Activated naive CD8-positive, alpha-beta T cell treated with anti-CD3 and anti-CD28 coated beads, Interleukin-2, amount 50 U/mL, for 24 hours (primary cell): ENCODE measurements at places on chromosomes 6 and 20.

DNA sequence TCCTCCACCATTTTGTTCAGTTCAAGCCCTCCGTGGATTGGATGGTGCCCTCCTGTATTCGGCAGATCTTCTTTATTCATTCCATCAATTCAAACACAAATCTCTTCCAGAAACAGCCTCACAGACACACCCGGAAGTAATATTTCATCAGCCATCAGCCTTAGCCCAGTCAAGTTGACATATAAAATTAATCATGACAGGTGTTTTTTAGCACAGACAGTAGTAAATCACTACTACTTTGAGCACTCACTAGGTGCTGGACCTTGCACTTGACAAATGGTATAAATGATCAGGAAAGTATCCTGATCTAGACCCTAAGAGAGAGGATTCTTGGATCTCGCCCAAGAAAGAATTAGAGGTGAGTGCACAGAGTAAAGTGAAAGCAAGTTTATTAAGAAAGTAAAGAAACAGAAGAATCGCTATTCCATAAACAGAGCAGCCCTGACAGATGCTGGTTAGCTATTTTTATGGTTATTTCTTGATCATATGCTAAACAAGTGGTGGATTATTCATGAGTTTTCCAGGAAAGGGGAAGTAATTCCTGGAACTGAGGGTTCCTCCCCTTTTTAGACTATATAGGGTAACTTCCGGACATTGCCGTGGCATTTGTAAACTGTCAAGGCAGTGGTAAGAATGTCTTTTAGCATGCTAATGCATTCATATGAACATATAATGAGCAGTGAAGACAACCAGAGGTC is 194.6 kb upstream of the LAMP5 start:
- H3K27me3 ChIP-seq = no peaks in the 10 kb centered on the region
- no peak overlapping the region for H3K27ac ChIP-seq
- peaks cover 8% of the 10 kb centered on the region for H3K4me1 ChIP-seq
- DNase-seq = no peak
- H3K36me3 ChIP-seq = no peaks in the 10 kb centered on the region
- no peak overlapping the region for H3K4me3 ChIP-seq

- H3K4me3 ChIP-seq = no peak overlapping the region
- H3K36me3 ChIP-seq = no peaks in the 10 kb centered on the region
- no peak overlapping the region for H3K27ac ChIP-seq
- no peak for DNase-seq
- no peaks in the 10 kb centered on the region for H3K27me3 ChIP-seq
These were observed 660.2 kb upstream of the ADGRB3 start for GRCh38 chr6:67974931-67975330.

- peaks cover 5% of the 10 kb centered on the region for H3K36me3 ChIP-seq
- no peak for DNase-seq
- H3K4me1 ChIP-seq = peaks cover 30% of the 10 kb centered on the region
- H3K27me3 ChIP-seq = no peaks in the 10 kb centered on the region
- H3K27ac ChIP-seq = peak overlapping the region; percentile 82
These were observed 31.3 kb downstream of the NSFL1C start for GRCh38 chr20:1435337-1435699.

DNA sequence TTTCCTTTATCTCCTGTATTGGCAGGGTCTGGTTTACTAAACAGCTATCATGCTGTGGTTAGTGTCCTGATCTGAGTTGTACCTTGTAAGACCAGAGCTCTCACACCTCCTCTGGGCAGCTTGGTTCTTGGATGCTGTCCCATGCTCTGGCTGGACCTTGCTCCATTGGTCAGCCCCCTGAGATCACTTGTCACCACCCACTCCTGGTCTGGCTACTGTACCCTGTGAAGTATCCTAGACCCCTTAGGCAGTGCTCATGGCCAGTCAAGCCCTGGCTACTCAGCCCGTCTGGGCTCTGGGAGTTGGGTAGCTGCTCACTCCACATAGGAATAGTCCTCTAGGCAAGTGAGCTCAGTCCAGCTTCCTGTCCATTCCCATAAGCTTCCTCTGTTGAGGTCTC is 31.1 kb downstream of the ADGRF4 start:
- H3K4me3 ChIP-seq = no peak overlapping the region
- DNase-seq = no peak
- no peaks in the 10 kb centered on the region for H3K27me3 ChIP-seq
- H3K4me1 ChIP-seq = peaks cover 6% of the 10 kb centered on the region
- no peak overlapping the region for H3K27ac ChIP-seq

- no peak for DNase-seq
- H3K4me3 ChIP-seq = peak overlapping the region; percentile 13
- H3K36me3 ChIP-seq = no peaks in the 10 kb centered on the region
- H3K4me1 ChIP-seq = peaks cover 3% of the 10 kb centered on the region
- H3K27me3 ChIP-seq = peaks cover 53% of the 10 kb centered on the region
- H3K27ac ChIP-seq = no peak overlapping the region
These were observed 30.3 kb upstream of the AFDN start for GRCh38 chr6:167796192-167796981.

- no peak overlapping the region for H3K27ac ChIP-seq
- no peaks in the 10 kb centered on the region for H3K27me3 ChIP-seq
- no peak overlapping the region for H3K4me3 ChIP-seq
- peaks cover 19% of the 10 kb centered on the region for H3K4me1 ChIP-seq
- H3K36me3 ChIP-seq = peaks cover 28% of the 10 kb centered on the region
These were observed 3.7 kb downstream of the MANEA start for GRCh38 chr6:95581073-95581472.

GRCh38 chr6:50097966-50098640 is 48.4 kb upstream of the DEFB112 start:
- no peak overlapping the region for H3K4me3 ChIP-seq
- no peaks in the 10 kb centered on the region for H3K36me3 ChIP-seq
- no peak overlapping the region for H3K27ac ChIP-seq
- no peak for DNase-seq
- H3K27me3 ChIP-seq = no peaks in the 10 kb centered on the region

GRCh38 chr20:58658760-58659159 is 7.7 kb downstream of the STX16 start:
- peaks cover 32% of the 10 kb centered on the region for H3K36me3 ChIP-seq
- peak overlapping the region; percentile 53 for H3K4me3 ChIP-seq
- H3K4me1 ChIP-seq = peaks cover 85% of the 10 kb centered on the region
- H3K27me3 ChIP-seq = no peaks in the 10 kb centered on the region
- H3K27ac ChIP-seq = peak overlapping the region; percentile 86

DNA sequence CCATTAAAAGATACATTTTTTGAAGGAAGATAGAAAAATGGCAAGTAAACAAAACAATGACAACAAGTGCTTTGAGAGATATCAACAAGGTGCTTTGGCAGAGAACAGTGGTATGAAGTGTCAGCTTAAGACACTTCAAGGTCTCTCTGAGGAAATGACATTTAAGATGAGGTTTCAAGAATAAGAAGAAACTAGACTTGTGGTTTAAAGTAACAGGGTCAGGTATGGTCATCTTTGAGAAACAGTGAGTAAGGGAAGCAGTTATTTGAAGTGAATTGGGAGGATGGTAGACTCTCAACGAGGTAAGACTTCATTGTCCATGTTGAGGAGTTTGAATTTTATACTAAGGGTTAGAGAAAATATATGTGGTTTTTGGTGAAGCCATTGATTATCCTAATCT is 77.8 kb downstream of the SYCP2L start:
- H3K36me3 ChIP-seq = no peaks in the 10 kb centered on the region
- no peak overlapping the region for H3K27ac ChIP-seq
- H3K27me3 ChIP-seq = peaks cover 10% of the 10 kb centered on the region
- H3K4me3 ChIP-seq = no peak overlapping the region

- H3K4me1 ChIP-seq = no peaks in the 10 kb centered on the region
- no peak for DNase-seq
- no peak overlapping the region for H3K4me3 ChIP-seq
- no peaks in the 10 kb centered on the region for H3K36me3 ChIP-seq
These were observed 115.6 kb upstream of the FAM83B start for GRCh38 chr6:54730767-54731630.

- no peak for DNase-seq
- H3K36me3 ChIP-seq = no peaks in the 10 kb centered on the region
- no peak overlapping the region for H3K4me3 ChIP-seq
- peaks cover 39% of the 10 kb centered on the region for H3K4me1 ChIP-seq
These were observed 27.8 kb upstream of the PIM1 start for GRCh38 chr6:37142050-37142614.

GRCh38 chr6:89951574-89952104 is 57.4 kb downstream of the GJA10 start:
- peaks cover 78% of the 10 kb centered on the region for H3K4me1 ChIP-seq
- no peak overlapping the region for H3K4me3 ChIP-seq
- H3K36me3 ChIP-seq = peaks cover 76% of the 10 kb centered on the region
- DNase-seq = no peak

DNA sequence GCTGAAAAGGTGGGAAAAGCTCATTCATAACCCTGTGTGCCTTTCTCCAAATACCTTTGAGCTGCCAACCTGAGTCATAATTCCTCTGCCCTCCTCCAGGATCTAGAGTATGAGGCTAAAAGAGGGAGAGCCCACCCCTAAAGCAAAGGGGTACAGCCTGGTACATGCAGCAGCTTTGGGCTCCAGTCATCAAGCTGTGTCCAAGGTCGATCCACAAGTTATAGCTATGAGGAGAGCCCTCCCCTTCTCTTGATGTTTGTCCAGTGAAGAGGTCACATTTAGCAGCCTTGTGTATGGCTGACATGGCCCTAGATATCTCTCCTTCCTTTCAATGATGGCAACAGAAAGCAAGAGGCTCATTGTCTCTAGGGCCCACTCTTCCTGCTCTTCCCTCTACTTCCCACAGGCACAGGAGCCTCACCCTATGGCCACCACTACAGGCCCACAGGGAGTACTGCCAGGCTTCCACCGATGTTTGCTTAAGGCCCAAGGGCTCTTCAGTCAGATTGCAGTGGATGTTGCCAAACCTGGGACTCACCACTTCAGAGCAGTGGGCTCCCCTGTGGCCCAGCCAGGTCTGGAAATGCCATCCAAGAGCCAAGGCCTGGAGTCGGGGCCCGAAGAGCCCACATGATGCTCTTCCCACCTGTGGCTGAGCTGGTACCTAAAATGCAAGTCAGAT is 176.8 kb downstream of the CD83 start:
- no peak overlapping the region for H3K27ac ChIP-seq
- peaks cover 13% of the 10 kb centered on the region for H3K4me1 ChIP-seq
- H3K4me3 ChIP-seq = no peak overlapping the region
- DNase-seq = no peak

DNA sequence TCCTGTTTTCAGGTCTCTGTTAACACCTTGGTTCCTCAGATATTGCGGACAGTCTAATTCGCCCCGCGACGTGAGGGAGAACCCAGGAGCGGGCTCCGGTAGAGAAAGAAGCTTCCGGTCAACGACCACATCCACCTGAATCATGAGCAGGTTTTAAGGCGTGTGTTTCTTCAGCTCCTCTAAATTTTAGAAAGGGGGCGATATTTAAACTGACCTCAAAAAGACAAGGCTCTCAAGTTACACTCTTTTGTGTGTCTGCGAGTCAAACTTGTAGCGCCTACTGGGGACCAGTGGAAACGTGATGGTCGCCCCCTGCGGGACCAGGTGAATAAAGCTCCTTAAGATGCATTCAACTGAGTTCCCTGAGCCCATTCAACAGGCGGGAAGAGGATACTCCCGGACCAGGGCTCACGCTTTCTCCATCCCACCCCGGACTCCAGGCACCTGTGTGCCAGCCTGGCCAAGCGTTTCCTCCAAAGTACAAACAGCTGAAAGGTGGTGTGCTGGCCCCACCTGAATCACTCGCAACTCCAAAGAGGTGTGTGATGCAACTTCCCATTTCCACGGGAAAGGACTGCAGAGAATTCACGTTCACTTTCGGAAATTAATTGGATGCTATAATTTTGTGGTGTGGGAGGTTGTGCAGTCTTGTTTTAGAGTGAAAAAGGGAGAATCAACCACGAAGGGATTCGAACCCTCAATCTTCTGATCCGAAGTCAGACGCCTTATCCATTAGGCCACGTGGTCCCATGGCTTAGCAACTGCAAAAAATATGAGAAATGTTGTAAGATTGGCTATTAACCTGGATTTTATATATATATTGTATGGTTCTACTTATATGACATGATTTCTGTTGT is 17.0 kb downstream of the GPX5 start:
- H3K27ac ChIP-seq = peak overlapping the region; percentile 83
- no peaks in the 10 kb centered on the region for H3K36me3 ChIP-seq
- peaks cover 35% of the 10 kb centered on the region for H3K4me1 ChIP-seq
- H3K4me3 ChIP-seq = peak overlapping the region; percentile 76
- H3K27me3 ChIP-seq = peaks cover 63% of the 10 kb centered on the region
- DNase-seq = peak; percentile 52

GRCh38 chr20:3980260-3981131 is 34.9 kb downstream of the RNF24 start:
- no peaks in the 10 kb centered on the region for H3K36me3 ChIP-seq
- H3K4me1 ChIP-seq = peaks cover 26% of the 10 kb centered on the region
- H3K4me3 ChIP-seq = peak overlapping the region; percentile 76
- H3K27ac ChIP-seq = peak overlapping the region; percentile 93
- no peaks in the 10 kb centered on the region for H3K27me3 ChIP-seq
- peak; percentile 34 for DNase-seq

DNA sequence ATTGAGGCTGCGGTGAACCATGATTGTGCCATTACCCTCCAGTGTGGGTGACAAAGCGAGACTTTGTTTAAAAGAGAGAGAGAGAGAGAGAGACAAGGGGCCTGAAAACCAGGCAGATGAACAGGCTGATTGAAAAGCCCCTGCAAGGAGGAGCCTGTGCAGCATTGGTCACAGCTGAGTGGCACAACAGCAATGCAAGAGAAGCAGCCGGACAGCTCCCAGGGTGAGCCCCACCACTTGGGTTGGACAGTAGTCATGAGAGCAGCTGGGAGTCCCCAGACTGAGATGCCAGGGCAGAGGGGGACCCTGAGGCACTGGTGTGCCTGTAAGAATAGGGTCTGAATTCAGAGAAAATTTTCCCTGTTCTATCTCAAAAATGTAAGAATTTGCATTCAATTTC is 10.2 kb downstream of the DNPH1 start:
- no peaks in the 10 kb centered on the region for H3K27me3 ChIP-seq
- H3K36me3 ChIP-seq = peaks cover 19% of the 10 kb centered on the region
- no peak overlapping the region for H3K27ac ChIP-seq
- DNase-seq = no peak

DNA sequence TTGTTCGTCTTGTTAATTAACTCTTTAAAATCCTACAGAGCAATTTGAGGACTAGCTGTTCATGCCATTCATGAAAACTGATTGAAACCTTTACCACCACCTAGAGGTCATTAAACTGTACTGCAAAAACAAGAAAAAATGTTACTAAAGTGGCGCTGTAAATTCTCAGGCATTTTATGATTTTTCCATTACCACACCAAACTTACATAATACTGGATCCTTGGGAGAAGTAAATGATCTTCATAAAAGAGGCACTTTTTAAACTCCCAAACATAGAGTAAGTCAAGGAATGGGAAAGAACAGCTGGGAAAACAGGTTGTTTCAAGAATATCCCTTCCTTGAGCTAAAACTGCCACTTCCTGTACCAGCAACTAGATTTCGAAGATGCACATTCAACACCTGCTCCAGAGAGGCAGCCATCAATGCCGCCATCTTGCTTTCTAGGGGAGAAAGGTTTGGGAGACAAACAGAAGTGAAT is 54.3 kb downstream of the MYLIP start:
- peaks cover 11% of the 10 kb centered on the region for H3K36me3 ChIP-seq
- H3K27me3 ChIP-seq = no peaks in the 10 kb centered on the region
- peaks cover 20% of the 10 kb centered on the region for H3K4me1 ChIP-seq
- no peak overlapping the region for H3K4me3 ChIP-seq
- no peak overlapping the region for H3K27ac ChIP-seq
